ENCODE measurements at places on chromosomes 13 and 19.

DNA sequence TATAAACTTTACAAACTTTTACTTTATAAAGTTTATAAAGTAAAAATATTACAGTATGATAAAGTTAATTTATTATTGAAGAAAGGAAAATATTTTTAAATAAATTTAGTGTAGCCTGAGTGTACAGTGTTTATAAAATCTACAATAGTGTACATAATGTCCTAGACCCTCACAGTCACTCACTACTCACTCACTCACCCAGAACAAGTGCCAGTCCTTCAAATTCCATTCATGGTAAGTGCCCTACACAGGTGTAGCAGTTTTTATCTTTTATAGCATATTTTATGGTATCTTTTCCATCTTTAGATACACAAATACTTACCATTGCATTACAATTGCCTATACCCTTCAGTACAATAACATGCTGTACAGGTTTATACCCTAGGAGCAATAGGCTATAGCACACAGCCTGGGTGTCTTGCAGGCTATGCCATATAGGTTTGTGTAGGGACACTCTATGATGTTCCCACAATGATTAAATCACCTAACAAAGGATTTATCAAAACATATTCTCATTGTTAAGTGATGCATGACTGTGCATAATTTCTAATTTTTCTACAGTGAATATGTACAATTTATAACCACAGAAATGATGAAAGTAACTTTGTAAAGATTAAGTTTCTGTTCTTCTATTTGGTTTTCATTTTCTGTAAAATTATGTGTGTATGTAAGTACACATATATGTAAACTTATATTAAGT lies 98.0 kb downstream of the SPRY2 start:
- DNase-seq: no peak

DNA sequence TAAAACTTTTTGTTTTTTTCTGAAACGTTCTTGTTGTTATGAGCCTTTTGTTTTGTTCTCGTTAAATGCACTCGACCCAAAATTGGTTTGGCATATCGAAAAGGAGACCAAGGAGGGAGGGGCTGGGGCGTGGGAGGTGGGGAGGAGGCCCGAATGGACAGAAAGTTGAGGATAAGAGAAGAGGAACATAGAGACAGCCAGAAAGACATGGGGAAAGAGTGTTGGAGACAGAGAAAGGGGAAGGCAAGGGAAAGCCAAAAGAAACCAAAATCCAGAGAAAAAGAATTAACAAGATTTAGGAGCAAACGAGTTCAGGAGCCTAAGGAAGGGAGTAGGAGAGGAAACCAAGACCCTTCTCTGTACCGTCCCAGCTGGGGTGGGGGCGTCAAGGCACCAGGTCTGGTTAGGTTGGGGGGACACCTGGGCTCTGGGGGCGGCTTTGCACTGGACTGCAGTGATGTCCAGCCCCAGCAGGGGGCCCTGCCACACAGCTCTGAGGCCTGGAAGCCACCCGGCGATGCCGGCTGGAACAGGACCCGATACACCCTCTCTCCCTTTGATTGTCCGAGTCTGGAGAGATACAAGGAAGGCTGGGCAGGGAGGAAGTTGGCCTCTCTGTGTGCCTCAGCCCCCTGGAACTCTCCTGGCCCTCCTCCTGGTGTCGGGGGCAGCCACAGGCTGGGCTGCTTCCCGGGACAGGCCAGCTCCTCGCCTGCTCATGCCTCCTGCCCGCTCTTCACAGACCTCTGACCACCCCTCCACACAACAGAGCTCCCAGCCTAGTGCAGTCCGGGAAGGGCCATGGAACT lies 11.6 kb upstream of the ASF1B start:
- DNase-seq: peak; percentile 83

DNA sequence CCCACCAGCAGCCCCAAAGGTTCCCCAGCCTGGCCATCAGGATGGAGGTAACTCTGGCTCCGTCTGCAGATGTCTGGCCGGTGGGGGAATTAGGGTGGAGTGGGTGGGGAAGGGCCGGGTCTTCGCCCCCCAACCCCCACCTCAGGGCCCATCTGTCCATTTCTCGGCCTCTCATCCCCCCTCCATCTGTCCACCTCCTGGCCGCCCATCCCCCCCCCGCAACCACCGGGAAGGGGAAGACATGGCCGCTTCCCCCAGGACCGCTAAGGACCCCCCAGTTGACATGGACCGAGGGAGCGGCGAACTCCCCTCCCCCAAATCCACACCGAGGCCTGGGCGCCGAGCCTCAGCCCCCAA lies 793 bp downstream of the LRFN1 start:
- DNase-seq: no peak

- DNase-seq: no peak
These were observed 917.4 kb upstream of the MIR17HG start for GRCh38 chr13:90430127-90430526.

GRCh38 chr13:47890146-47890814 lies 110.8 kb downstream of the SUCLA2 start:
- no peak for DNase-seq

DNA sequence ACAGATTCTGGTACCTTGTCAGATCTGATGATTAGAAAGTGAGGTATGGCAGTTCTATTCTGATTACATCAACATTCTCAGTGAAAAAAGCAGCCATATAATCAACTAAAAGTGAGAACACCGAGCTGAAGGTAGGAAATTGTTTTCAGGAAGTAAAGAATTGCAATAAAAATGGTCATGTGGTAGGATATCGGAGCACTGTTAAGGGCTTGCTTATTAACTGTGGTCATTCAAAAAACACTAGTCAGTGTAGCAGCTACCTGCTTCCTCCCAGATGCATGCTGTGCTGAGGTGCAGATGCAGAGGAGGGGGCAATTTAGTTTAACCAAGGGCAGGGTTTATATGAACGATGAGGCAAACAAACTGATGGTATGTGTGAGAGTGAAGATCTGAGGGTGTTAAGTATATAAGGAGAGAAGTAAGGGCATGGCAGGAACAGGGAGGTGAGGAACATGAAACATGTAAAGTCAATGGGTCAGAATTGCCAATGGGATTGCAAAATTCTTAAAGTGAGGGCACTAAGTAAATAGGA lies 111.9 kb downstream of the DIAPH3 start:
- DNase-seq: no peak

GRCh38 chr19:13262450-13262849 lies 112.2 kb downstream of the IER2 start:
- no peak for DNase-seq

DNA sequence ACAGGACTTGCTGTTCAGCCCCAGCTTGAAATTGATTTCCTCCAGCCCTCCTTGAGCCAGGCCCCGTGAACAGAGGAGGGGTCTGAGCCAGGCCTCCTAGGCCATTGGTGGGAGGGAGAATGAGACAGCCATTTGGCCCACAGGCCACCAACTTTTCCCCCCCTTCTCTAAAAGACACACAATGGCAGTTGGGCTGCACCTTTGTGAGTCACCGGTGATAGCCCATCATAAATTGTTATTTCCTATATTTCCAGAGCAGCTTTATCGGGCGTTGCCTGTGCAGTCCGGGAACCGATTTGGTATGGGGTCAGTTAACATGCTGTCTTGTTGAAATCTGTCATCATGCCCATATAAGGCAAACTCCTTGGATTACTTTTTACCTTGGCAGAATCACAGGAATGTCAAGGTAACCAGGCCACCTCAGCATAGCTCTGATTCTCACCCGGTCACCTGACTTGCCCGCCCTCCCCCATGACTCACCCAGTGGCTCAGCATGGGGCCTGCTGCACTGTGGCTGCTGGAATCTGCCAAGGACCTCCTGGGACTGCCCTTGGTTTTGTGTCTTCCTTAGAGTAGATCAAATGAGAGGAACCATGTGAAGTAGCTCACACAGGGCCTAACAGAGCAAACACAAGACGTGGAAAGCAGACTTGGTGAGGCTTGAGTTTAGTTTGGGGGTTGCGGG lies 36.1 kb downstream of the ACTN4 start:
- no peak for DNase-seq

DNA sequence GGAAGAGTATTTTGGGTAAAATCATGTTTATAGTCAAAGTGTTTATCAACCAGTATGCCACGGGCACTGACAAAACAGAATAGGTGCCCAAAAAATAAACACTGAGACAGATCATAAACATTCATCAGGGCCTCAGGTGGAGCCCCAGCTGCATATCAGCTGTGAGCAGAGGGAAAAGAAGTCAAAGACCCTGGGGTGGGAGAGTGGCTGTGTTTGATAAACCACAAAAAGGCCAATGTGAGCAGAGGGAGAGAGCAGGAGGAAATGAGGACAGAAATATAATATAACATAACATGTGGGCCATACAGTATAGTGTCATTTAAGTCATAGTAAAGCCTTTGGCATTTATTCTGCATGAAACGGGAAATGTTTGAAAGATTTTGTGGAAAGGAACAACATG lies 10.0 kb upstream of the EPSTI1 start:
- DNase-seq: no peak

GRCh38 chr13:34189946-34190345 lies 372.0 kb downstream of the RFC3 start:
- no peak for DNase-seq

GRCh38 chr13:113930671-113931637 lies 42.9 kb downstream of the C13orf46 start:
- peak; percentile 21 for DNase-seq

- DNase-seq: no peak
These were observed 5.6 kb upstream of the SMAD9 start for GRCh38 chr13:36925603-36926002.

DNA sequence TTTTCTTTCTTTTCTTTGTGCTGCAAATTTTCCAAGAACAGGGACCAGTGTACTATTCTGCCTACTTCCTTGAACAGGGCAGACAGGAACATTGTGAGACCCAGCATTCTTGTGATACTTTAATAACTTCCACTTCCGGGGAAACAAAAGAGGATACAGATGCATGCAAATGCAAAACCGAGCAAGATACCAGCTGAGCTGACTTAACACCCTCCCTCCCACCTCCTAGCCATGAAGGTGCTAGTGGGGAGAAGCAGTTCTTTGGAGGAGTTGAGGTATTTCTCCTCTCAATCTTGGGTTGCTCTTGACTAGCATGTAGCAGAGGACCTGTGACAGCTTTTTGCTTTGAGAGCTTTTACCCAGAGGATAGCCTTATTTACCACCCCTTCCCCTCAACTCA lies 111.2 kb downstream of the KLF5 start:
- DNase-seq: no peak

GRCh38 chr13:27905650-27906049 lies 14.2 kb upstream of the PDX1 start:
- no peak for DNase-seq

DNA sequence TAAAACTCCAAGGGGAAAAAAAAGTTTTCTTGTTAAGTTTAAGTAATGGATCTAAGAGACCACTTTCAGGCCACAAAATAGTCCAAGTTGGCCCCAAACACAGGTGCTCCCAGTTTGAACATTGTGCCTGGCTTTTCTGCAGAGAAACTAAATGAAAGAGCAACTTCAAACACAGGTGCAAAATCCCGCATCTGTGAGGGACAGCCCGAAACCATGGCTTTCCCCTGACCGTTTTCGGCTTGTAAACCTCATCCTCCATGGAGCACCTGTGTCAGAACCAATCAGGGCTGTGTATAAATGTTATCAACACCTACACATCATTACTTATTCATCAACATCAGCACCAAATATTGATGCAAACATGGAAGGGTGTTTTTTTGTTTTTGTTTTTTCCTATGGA lies 126.8 kb upstream of the OBI1 start:
- no peak for DNase-seq

DNA sequence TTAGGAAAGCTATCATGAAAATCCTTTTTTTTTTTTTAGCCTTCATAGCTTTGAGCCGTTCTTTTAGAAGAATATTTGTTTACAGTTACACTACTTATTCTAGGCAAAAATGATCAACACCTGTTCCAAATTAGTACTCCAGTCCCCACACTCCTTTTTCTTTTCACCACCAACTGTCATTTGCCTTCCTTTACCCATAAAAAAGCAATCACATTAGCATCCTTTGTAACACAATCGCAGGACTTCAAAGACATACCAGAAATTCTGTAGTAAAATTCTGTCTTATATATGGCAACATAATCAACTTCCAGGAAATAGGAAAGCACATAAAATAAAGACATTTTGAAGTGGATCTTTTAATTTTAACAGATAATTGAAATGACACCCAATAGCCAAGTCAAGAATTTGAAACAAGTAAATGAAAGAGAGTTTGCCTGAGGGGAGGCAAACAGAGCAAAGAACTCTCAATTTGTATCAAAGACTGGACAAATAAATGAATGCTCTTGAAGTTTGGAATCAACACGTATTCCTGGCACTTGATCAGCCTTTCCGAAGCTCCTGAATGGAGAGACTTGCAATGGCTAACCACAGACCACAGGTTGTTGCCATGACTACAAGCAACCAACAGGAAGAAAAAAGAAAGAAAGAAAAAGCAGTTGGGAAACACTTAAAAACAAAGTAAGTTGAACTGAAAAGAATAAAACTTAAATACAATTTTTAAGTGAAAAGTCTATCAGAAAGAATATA lies 206.8 kb downstream of the PCDH9 start:
- DNase-seq: peak; percentile 47

DNA sequence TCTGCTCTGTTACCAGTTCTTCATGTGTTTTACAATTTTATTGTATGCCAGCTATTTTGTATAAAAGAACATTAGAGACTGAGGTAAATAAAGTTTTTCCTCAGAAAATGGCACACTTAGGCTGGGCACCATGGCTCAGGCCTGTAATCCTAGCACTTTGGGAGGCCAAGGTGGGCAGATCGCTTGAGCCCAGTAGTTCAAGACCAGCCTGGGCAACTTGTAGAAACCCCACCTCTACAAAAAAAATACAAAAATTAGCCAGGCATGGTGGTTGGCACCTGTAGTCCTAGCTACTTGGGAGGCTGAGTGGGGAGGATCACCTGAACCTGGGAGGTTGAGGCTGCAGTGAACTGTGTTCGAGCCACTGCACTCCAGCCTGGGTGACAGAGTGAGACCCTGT lies 32.0 kb downstream of the CCDC8 start:
- no peak for DNase-seq

DNA sequence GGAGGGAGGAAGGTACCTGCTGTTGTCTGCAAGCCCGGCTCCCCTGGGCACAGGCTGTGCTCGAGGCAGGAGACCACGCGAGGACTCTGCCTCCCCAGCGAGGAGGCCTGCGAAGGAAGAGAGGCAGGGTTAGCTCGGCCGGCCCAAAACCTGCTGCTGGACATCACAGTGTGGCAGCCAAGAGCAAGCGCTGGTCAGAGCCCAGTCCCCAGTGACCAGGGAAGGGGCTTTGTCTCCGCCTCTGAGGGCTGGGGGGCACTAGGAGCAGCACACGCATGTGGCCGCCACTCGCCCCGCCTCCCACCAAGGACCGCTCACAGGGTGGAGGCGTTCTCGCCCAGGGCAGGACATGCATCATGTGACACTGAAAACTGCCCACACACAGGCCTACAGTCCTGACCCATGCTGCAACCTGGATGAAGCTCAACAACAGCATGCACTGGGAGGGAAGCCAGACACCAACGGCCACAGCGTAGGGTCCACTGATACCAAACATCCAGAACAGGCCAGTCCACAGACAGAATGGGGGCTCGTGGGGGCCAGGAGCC lies 8.5 kb downstream of the MIER2 start:
- DNase-seq: no peak

Data from left hindlimb (tissue), 1 donor.